ENCODE measurements at places on chromosomes 11 and 22.

- no peak for DNase-seq
Observed at GRCh38 chr11:64092111-64092760, 56.5 kb downstream of the FLRT1 start.

- DNase-seq, result no peak
Observed at GRCh38 chr22:44402196-44403111, 89.7 kb upstream of the SHISAL1 start.

DNA sequence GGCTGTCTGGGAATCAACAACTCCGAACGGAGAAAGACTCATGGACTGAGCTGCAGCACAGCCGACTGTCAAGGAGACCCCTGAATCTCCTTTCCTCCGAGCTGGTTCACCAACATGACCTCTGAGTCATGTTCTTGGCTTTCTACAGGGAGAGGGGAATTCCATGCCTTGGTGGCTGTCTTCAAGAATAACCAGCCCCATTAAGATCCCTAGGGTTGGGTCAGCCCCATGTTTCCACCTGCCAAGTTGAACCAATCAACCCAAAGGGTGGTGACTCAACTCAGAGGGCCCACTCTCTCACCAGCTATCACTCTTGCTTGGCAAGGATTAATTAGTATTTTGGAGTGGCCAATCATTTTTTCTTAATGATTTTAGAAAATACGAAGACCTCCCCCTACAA lies 28.3 kb upstream of the IGSF22 start:
- no peak for DNase-seq

DNA sequence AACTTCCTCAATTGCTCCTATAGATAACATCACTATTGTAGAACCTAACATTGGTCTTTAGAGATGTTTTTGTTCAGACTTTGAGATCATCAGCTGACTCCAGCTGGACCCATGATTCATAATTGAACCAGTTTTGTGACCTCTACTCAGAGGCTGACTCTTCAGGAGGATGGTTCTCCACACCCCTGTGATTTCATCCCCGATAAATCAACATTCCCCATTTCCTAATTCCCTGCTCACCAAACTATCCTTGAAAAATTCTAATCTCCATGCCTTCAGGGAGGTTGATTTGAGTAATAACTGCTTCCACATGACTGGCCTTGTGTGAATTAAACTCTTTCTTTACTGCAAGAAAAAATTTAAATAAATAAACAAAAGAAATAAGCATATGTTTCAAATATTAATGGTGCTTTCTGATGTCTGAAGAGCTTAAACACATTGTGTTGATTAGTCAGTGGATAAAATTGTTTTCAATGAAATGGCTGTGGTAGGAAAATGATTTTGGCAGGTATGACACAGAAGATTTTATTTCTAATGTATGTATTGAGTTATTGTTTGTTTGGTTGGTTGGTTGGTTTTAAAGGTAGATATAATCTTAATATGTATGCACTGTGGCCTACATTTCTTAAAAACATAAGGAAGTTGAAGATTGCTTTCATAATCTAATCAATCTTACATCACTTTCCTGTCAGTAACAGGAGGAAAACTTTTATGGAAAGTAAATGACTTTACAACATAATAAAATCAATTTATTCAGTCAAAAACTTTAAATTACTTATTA lies 427.9 kb upstream of the CCDC179 start:
- DNase-seq, result no peak

DNA sequence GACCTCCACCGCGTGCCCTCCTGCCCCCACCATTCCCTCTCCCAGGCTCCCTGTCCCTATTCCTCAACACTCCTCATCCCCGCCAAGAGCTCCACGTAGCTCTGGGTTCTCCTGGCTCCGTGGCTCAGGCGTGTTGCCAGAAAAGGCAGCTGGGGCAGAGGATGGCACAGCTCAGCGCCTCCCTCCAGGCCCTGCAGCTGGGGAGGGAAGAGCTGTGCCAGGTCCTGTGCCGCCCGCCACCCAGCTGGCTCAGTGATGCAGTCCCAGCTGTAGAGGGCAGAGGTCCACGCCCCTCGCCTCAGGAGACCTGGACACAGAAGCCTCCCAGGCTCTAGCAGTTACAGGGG lies 4.2 kb downstream of the ARHGAP1 start:
- peak; percentile 4 for DNase-seq

GRCh38 chr11:30697032-30697431 lies 110.9 kb upstream of the MPPED2 start:
- no peak for DNase-seq

- DNase-seq, result peak; percentile 31
Observed at GRCh38 chr11:19777039-19777376, 64.4 kb downstream of the NAV2 start.

- DNase-seq, result no peak
Observed at GRCh38 chr11:122976061-122976733, 5.4 kb downstream of the BSX start.

- DNase-seq, result no peak
Observed at GRCh38 chr11:77065878-77066228, 918 bp upstream of the CAPN5 start.

DNA sequence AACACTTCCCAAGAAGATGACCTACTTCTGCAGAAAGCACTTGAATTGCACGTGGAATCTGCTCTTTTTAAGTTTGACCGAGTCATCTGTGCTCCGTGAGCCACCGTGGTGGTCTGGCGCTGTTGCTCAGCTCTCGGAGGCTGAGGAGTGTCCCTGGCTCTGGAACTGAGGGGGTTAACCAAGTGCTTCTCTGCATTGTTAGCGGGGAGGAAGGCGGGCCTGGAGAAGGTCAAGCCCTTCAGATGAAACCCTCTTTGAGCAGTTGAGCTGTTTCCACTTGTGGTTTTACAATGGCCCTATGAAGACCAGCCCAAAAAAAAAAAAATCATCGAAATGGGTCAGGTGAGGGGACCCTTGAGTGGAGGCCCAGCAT lies 286.4 kb downstream of the NTM start:
- DNase-seq, result no peak

GRCh38 chr11:106311531-106312230 lies 234.2 kb downstream of the AASDHPPT start:
- DNase-seq, result no peak

GRCh38 chr11:126104420-126104819 lies 41.8 kb upstream of the CDON start:
- peak; percentile 42 for DNase-seq

- DNase-seq, result no peak
Observed at GRCh38 chr11:21343204-21343603, 673.8 kb downstream of the NELL1 start.

DNA sequence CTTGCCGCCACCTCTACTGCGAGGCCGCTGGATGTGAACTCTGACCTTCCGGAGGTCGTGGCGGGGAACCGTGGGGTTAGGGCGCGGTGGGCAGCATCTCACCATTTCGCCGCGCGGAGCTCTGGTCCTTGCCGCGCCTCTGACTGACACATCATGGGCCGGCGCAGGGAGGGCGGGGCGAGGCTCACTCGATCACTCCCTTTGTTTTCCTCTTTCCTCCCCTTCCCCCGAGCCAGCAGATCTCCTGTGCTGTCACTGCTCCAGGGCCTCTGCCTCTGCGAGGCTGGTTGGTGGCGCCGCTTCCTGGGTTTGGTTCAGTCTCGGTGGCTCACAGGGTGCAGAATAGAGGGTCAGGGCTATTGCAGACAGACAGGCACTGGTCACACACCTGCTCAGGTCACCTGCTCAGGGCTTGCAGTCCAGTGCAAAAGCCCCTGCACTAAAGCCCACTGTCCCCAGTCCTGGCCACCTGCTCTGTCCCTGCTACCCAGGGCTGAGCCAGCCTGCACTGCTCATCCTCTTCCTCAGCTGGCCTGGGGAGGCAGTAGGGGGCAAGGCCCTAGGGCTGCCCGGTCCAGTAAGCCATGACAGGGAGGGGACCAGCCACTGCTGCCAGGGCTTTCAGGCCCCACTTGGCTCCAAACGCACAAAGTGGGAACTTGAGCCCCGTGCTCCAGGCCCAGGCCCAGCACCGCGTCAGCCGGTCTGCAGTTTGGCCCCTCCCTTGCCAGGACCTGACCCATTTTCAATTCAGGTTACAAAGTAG lies 36.2 kb downstream of the PISD start:
- DNase-seq, result no peak

GRCh38 chr11:103875855-103876510 lies 160.5 kb upstream of the DDI1 start:
- no peak for DNase-seq

DNA sequence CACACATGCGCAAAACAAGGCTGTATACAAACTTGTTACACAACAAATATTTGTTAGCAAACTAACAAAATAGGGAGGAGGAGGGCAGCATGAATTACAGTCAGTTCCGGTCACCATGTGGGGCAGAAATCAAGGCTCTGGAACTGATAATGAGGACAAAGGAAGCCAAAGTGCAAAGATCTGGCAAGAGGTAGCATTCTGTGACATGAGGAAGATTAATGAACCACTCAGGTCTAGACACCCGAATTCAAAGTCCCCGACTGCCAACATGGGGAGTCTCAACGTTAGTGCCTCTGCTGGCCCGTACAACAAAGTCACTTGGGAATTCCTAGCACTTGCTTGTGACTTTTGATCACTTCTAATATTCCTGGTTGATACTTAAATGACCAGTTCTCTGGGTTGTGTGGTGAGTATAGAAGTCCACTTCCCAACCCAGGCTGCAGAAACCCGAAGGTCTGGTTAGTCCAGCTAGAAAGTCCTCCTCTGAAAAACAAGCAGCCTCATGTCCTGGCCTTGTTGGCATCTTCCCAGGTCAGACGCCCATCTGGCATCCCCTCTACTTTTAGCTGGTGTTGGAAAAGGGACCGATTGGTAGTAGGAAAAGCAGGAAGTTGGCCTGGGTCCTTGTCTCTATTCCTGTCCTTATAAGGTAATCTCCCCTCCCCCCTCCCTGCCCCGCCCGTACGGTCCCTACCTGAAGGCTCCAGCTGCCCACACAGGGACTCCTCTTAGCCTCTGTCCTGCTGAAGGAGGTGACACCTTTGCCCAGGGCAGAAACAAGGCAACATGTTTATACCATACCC lies 1.6 kb downstream of the SUN2 start:
- peak; percentile 32 for DNase-seq

DNA sequence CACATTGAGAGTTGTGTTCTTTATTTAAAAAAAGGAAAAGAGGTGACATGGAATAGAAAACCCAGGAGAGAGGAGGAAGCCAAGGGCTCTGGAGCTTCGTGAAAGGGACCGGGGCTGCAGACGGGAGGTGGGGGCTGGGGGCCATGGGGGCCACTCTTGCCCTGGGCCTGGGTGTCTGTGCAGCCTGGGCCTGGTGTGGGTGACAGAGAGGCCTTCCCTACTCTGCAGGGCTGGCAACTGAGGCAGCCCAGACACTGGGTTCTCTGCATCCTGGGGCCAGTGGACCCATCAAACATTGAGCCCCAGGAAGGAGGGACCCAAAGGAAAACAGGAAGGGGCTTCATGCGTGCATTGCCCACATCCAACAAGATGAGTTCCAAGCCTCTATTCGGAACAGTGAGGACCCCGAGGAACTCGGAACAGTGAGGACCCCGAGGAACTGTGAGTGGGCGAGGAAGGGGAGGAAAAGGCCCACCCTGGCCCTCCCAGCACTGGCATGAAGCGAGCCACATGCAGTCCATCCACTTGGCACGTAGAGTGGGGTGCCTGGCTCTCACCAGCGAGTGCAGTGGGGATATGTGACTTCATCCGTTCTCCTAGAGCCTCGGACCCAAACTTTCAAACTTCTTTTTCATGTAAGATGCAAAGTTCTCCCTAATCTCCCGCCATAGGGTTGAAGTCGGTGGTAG lies 1121.6 kb downstream of the BRD1 start:
- DNase-seq, result no peak

GRCh38 chr22:48146426-48146825 lies 1384.0 kb downstream of the TBC1D22A start:
- peak; percentile 76 for DNase-seq
